ENCODE measurements at places on chromosomes 6 and 20.

DNA sequence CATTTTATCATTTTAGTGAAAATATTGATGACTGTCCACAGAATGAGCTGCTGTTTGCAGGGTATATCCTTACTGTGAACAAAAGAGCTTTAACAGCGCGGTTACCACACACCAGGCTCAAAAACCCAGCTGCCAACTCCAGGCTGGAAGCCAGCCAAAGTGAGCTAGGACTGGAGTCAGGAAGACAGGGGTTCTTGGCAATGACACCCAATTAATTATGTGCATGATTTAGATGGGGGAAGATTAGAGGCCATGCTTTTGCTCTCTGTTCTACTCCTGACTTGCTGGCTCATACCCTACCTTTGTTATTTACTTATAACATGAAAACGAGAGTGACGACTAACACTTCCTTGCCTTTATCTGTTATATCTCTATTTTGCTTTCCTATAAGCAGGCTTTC lies 128.9 kb upstream of the SHLD1 start:
- no peak for DNase-seq

DNA sequence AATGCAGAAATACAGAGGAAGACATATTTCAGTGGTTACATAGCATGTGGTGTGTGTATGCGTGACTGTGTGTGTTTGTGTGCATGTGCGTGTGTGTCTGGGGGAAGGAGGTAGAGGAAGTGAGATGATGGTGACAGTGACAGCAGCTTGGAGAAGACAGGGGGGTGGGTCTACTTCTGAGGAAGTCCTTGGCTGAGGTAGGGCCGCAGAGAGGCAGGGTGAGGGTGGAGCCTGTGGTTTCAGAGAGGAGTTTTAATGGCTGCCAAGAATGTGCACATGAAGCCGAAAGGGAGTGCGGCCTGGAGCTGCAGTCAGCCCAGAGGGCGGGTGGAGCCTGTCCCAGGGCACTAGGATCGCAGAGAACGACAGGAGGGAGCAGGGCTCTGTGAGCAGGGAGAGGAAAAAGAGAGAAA lies 22.7 kb upstream of the RNF24 start:
- peak; percentile 40 for DNase-seq

DNA sequence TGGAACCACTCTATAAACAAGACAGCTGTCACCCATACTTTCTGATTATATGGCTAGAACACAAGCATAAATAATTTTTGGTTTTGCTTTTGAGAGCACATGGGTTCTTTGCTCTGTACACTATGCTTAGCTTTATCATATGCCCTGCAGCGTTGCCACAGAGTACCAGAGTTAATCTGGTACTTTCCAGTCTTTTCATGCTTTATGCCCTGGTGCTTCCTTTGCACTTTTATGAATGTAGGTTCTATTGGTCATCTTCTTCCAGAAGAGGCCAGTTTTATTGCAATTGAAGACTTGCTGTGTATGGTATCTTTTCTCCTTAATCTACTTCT lies 20.8 kb downstream of the SHLD1 start:
- no peak for DNase-seq

DNA sequence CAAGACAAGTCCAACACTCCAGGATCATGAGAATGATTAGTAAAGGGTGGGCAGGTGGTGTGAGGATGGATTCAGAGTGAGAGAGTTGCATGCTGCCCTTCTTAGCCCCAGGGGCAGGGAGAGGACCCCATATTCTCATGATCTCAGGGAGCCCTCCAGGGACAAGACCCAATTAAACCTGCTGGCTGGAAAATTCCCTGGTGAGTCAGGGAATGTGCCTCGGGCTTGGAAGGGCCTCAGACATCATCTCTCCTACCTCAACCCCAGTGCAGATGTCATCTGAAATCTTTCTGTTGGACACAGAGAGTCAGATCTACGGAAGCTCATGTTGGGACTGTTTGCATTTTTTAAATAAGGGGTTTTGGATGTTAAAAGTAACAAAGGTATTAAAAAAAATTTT lies 9.2 kb upstream of the SIRPD start:
- no peak for DNase-seq

GRCh38 chr20:61975407-61976129 lies 90.1 kb downstream of the TAF4 start:
- DNase-seq = no peak

- DNase-seq = no peak
These were observed 397.3 kb upstream of the NRSN1 start for GRCh38 chr6:23728707-23729106.

DNA sequence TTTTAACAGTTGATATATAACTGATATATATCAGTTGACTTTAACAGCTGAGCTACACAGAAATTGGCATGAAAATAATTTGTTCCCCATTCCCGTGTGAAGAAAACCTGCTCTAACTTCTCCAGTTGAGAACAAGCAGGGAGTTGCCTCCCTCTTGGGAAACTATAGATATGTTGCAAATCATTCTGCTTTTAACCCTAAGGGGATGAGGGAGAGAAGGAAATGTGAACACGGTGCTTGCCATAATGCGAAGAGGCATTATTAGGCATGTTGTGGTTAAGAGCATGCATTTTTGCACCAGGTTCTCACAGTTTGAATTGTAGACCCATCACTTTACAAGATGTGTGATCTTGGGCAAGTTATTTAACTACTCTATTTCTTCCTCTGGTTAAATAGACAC lies 453.7 kb downstream of the TENT5A start:
- no peak for DNase-seq

GRCh38 chr6:43125119-43125518 lies 46.0 kb upstream of the SRF start:
- no peak for DNase-seq

DNA sequence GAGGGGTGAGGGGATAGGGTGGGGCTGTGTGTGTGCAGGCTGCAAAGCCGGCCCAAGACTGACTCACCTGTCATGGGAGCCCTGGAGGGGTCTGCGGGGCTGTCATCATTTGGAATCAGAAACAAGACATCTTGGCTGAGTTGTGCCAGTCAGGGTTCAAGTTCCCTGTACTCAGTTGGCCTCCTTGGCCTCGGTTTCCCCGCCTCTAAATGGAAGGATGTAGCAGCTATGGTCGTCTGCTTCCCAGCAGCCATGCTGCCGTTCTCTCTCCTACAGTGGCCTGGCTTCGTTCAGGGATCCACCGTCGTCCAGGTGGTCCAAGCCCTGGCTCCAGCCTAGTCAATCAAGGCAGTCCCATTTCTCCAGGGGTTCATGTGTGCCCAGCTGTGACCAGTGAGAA lies 83.6 kb upstream of the PMEPA1 start:
- DNase-seq = no peak

Measured in stimulated activated effector memory CD8-positive, alpha-beta T cell treated with anti-CD3 and anti-CD28 coated beads, Interleukin-12 subunit alpha, Interleukin-12 subunit beta, amount 100 ng/mL, for 72 hours (primary cell).